ENCODE measurements at places on chromosomes 12 and 14.

DNA sequence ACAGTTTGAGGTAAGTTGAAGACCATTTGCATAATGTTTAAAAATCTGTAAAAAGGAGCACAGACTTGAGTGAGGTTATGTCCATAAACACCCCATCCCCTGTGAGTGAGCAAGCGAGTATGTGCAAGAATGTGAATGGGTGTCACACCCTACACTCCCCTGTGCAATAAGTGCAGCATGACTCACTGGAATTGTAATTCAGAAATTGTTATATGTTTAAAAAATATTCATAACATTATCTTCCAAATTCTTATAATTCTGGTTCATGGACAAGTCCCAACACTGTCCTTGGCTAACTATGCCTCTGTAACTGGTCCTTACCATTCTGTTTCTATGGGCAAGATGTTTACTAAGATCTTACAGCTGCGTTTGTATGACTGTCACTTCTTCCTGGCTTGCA lies 207.8 kb upstream of the FAR2 start:
- no peak for DNase-seq

DNA sequence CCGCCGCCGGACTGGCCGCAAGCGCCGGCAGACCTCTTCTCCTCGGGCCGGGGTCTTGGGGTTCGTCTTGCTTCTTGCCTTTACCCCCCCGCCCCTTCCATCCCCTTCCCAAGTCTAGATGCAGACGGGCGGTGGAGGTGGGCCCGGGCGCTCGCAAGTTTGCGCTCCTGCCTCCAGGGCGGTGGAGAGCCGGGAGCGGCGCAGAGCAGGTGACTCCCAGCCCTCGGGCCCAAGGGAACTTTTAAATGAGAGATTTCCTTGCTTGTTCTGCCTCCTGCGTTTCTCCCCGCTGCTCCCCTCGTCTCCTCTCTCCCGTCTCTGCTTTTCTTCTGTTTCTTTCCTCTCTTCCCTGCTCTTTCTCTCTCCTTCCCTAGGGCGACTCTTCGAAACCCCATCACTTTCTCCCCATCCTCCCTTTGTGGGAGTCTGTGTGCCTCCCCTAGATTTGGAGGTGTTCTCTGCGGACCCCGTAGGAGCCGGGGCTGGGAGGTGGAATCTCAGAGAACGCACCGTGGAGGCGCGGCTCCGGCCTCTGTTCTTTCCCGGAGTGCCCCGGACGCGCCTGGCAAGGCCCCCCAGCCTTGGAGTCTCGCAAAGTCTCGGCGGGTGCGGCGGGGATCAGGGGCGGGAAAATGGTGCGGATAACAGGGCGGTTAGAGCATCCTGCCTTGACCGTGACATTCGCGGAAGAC lies 114.7 kb upstream of the MYL2 start:
- peak; percentile 75 for DNase-seq

DNA sequence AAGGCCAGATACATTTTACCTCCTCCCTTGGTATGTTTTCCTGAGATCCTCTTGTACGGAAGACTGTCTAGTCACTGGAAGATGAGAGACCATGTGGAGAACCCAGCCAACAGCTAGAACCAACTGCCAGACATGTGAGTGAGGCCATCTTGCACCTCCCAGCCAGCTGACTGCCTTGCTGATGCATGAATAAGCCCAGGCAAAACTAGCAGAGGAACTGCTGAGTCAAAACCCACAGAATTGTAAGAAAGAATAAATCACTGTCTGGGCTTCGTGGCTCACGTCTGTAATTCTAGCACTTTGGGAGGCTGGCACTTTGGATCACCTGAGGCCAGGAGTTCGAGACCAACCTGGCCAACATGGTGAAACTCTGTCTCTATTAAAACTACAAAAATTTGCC lies 160.0 kb downstream of the TPH2 start:
- no peak for DNase-seq

DNA sequence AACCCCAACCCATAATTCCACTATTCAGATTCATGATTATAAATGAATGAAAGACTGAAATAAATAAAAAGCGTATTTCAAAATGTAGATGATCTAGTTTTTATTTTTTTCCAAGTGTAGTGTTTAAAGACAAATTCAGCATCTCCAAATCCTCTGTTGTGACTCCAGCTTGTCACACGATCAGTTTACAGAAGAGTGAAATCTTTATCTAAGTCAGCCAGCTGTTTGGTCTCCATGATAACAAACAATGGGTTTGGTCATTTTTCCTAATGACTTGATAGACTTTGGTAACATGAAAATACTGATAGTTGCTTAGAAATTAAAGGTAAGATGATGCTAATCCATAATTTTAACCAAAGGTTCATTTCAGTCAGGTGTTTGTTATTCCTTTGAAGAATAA lies 114.5 kb upstream of the RASSF8 start:
- DNase-seq: no peak

DNA sequence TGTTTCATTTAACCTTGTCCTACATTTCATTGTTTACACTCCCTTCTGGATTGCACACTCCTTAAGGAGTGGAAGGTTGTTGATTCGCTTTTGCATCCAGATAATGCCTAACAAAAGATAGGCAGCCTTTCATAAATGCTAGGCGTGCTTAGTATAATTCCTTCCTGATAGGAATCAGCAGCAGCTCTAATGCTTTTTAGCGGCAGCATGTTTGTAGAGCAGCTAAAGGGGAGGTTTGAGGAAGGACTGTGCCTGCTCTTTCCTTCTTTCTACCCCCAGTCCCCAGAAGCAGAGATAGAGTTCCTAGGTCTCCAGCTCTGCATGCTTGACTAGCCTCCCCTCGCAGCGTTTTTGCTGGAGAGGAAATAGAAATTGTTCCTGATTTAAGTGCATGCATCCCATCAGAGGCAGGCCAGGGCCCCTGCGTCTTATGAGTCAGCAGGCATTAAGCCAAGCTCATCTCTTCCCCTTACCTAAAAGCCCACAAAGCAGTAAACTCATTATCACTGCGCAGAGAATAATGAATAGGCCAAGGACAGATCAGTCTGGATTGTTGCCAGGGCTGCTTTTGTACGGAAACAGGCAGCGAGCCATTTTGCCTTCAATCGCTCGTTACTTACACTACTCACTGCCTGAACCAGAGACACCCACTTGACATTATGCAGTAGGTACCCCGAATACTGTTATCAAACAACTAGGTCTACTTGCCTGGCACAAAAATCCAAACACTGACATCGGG lies 14.0 kb upstream of the TBPL2 start:
- no peak for DNase-seq

DNA sequence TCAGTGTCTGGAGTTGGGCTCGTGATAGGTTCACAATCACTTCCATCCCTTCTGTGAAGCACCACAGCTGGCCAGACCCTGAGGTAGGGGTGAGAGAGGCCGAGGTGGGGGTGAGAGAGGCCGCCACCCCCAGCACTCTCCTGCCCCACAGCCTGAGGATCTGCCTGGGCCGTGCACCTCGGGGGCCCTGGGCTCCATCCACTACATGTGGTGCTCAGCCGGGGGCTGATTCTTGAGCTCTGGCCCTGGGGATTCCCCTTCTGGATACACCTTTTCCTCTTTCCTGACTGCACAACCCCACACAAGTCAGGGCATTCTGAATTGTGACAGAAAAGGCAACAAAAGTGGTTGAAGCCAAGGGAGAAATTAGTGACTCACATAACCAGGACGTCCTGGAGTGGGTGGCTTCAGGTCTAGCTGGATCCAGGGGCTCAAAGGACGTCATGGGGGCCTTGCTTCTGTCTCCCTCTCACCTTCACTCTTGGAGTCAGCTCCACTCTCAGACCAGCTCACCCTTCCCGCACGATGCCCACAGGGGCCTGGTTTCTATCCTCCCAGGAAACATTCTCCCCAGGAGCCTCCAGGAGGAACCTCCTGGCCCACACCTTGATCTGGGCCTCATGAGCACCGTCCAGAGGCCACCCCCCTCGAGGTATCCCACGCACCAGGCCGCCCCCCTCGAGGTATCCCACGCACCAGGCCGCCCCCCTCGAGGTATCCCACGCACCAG lies 12.1 kb upstream of the FBRSL1 start:
- DNase-seq: no peak

DNA sequence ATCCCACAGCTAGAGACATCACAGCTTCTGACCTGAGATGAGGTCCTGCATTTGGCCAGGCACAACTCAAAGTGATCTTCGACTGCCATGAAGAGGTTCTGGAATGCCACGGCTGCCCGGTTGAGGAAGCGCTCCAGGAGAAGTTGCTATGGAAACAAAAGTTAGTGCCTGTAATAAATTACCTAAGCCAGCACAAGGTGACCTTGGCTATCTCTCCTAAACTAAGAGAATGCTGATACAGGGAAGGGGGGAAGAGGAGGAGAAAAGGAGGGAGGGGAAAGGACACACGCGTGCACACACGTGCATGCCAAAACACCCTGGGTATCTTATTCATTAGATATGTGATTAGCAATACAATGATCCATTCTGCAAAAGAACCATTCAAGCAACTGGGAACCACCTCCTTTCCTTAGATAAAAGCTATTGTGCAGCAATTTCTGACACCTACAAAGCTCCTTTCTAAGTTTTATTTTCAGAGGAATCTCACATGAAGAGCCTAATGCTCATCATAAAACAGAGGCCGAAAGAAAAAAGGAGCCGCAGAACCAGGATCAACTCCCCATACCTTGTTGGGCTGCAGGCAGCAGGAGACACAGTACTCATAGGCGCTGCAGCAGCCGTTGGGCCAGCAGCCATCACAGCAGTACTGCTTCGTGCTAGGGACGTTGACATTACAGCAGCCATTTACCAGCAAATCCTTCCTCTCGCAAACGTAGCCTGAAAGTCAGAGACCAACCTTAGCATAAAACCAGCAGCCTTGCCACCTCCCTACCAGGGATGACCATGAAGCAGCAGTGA lies 17.9 kb downstream of the SPRING1 start:
- DNase-seq: peak; percentile 58

GRCh38 chr12:121167232-121167820 lies 34.6 kb downstream of the P2RX7 start:
- DNase-seq: no peak

DNA sequence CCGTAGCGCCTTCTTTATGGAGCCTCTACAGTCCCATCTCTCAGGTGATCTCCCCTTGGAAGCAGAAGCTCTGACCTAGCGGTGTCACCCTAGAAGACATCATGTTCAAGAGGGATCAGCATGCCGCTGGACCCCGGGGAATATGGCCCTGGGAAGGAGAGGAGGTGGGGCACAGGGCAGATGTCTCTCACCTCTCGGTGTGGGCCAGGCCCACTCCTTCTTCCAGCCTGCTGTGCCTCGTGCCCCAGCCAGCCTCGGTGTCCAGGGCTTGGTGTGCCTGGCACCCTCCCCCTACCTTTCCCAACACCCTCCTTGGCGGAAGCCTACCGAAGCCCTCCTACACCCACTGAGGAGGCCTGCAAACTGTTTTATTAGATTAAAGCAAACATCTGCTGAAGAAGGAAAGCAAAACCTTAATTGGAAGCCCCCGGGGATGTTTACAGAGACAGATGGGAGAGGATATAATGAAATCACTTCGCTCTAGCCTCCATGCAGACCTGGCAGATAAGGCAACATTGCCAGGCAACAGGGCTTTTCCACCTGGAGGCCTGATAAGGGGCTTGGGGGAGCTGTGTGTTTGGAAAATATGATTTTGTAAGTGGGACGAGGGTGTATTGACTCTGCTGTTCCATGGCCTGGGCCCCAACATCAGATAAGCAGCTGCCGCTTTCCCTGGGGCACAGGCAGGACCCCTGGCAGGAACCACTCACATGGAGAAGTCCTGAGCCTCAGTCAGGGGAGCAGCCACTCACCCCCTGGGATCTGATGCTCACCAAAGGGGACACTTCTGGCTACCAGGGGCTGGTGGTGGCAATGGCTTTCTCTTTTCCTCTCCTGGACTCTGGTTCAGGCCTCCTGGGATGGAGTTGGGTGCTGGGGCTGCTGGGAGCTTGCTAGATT lies 5.7 kb upstream of the CHGA start:
- DNase-seq: no peak

DNA sequence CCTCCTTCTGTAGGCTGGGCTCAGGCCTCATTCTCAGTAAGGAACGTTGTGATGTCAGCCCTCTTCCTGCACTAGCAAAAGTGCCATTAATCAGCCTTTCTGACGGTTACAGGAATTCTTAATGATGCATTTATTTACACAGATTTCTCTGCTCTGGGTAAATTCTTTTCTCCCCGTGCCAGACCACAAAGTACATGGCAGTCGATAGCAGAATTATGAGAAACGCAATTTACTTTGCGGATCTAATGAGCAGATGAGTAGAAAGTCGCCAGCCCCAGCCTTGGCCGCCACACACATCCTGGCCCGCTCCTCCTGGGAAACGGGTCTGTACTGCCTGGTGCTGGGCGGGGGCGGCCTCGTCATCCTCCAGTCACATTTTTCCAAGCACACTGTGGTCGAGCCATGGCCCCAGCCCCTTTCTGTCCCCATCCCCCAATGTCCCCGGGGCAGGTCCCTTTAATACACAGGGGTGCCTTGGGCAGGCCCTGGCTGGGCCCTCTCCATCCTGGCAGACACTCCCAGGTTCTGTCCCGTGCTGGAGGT lies 25.9 kb downstream of the NOC4L start:
- DNase-seq: no peak

- DNase-seq: no peak
Observed at GRCh38 chr12:5723071-5723470, 222.0 kb downstream of the ANO2 start.

- no peak for DNase-seq
Observed at GRCh38 chr12:116194935-116195431, 82.5 kb downstream of the MED13L start.

- DNase-seq: no peak
Observed at GRCh38 chr12:8644345-8645248, 18.0 kb downstream of the MFAP5 start.

DNA sequence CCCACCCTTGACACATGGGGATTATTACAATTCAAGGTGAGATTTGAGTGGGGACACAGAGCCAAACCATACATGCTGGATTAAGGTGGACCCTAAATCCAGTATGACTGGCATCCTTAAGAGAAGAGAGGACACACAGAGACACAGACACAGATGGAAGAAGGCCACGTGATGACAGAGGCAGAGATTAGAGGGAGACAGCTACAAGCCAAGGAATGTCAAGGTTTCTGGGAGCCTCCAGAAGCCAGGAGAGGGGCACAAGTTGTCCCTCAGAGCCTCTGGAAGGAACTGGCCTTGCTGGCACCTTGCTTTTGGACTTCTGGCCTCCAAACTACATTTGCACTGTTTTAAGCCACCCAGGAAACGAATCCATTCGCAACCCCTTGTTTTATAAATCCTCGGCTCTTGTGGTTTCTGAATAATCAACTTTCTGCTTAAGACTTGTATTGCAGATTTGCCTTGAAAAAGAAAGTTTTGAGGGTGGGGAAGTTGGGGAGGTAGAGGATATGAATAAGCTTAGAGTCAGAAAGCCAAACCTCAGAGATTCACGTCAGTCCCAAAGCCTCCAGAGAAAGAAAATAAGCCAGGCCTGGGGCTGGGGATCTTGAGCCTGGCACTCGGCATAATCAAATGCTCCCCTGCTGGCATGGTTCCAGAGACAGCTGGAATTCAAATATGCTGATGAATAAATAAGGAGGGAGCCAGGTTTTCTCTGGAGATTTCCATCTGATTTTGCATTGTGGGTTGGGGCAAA lies 224.2 kb upstream of the PWP1 start:
- DNase-seq: no peak

GRCh38 chr12:1579651-1580435 lies 14.5 kb downstream of the FBXL14 start:
- no peak for DNase-seq

GRCh38 chr14:102272392-102272791 lies 32.6 kb downstream of the MOK start:
- no peak for DNase-seq
